ENCODE measurements at places on chromosomes 5 and 9. TPM values are rescaled to one million over a fixed set of nuclear protein-coding genes. Genes with fewer than 3 reads are reported as not detected.
A peak's percentile ranks its signal among the peaks of the same experiment; 100 is the strongest.

- no peak for DNase-seq
Measured at GRCh38 chr9:8456344-8456743, 656.8 kb upstream of the DMAC1 start.

GRCh38 chr5:134905246-134905996, 490 bp downstream of the PCBD2 start:
- peak; percentile 76 for DNase-seq

DNA sequence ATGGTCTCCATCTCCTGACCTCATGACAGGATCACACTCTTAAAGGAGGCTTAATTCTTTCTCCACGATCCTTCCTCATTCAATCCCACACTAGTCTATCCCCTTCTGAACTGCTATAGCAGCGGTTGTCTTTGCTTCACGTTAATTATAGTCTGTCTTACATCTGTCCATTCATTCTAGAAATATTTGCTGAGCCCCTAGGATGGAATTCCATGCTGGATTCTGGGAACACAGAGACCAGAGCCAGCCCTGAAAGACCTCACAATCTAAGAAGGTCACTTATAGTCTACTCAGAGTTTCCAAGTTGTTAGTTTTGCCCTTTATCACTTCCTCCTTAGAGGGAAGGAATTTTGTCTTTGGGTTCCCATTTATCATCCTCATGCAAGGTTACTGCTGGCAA, 193.5 kb downstream of the GAS1 start:
- DNase-seq = no peak

Gene PCDHB13
- not detected for total RNA-seq

Gene BTNL8
- not detected for total RNA-seq

Gene OGN
- not detected for total RNA-seq

Data from activated CD4-positive, alpha-beta T cell treated with anti-CD3 and anti-CD28 coated beads for 36 hours (primary cell).